ENCODE measurements at places on chromosomes 2 and 18.

DNA sequence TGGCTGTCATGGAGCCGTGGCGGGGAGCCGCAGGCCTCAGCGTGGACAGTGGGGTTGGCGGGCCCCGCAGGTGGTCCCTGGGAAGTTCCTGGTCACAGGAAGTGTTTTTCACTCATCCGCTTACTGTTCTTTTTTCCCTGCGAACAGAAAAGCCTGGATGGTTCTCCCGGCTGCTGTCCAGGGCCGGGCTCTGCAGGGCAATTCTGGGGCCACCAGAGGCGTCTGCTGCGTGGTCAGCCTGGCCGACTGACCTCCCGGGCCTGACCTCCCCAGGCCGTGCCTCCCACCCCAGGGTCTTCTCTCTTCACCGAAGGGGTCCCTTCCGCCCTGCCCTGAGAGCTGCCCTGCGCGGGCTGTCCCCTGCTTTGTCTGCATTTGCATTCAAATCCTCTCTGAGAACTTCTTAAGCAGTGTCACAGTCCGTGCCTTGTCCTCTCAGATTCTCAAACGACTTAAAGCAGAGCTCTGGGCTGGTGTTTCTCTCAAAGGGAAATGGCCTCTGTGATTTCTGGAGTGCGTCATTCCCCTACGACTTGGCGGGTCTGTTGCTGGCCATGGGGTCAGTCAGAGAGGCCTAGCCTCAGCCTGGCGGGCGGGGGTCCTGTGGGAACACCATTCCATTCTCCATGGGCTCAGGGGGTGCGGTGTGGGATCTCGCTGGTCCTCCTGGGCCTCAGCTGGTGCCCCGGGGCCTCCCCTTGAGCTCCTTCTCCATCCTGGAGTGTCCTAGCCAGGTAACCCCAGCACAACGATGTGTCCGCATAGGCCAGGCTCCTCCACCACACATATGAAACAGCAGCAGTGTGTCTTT, 38.3 kb downstream of the KLHL29 start:
- no peak for DNase-seq

DNA sequence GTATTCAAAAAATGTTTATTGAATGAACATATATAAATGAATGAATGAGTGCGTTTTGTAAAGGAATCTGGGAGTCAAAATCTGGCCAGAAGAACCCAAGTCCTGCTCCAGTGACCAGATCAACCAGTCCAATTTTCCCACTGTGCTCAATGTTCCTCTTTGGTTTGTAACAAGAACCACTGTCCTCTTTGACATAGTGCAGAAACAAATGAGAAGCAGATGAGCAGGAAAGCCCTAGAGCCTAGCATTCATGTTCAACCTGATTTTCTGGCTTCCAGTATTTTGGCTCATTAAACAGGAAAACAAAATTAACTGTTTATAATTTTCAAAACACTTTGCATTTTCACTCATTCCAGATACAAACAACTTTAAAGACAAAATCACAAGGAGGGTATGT, 23.2 kb downstream of the FAM124B start:
- DNase-seq = no peak

GRCh38 chr2:232319803-232320442, 58.6 kb upstream of the ALPP start:
- no peak for DNase-seq

- DNase-seq = no peak
Measured at GRCh38 chr2:121309801-121310200, 24.8 kb upstream of the TFCP2L1 start.

- no peak for DNase-seq
Measured at GRCh38 chr2:200540793-200541192, 14.8 kb downstream of the SGO2 start.

- DNase-seq = peak; percentile 41
Measured at GRCh38 chr2:203782262-203782976, 76.0 kb downstream of the CD28 start.

- no peak for DNase-seq
Measured at GRCh38 chr2:223647258-223647952, 45.2 kb upstream of the SCG2 start.

DNA sequence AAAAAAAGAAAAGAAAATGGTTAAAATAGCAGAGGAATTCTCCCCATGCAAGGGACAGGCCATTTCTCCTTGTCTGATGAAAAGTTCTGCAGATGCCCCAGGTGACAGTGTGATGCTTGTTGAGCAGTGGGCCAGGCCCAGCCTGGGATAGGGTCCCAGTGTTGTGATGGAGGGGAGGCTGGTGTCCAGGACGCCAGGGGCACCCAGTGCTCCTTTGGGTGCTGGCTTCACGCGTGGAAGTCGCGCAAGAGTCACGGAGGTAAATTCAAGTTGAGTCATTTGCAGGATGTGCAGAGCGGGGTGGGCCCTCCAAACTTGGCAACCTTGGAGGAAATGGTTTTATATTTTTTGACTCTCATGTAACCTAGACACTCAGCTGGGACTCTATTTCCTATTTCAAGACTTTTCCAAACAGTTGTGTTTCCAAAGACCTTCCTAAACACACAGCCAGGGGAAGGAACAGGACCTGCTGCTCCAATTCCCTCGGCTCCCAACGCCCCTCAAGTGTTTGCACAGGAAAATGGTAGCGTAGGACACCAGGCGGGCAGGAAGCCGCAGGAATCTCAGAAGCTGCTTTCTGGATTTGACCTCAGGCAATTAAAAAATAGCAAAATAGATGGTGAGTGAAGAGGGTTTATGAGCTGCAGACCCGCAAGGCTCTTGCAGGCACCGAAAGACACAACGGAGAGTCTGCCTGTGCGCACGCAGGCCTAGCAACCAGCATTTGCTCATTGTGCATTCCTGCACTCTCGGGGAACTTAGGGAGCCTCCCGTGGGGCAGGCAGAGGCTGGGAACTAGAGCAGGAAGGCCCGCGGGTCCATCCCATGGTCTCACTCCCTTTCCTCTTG, 107.1 kb upstream of the ODC1 start:
- DNase-seq = no peak

DNA sequence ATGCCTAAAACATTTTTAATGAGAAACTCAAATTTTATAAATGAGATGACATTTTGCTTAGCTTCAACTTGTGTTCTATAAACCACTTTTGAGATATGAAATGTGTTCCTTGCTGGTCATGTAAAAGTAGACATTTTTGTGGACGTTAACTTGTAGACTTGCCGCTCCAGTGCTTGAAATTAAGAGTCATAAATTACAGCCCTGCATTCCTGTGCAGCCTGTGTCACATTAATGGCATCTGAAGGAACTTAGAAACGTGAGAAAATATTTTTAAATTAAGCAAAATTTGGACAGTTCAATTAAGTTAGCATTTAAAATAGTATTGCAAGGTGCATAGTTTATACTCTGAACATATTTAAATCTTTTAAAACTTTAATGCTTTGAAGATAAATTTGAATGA, 98.3 kb upstream of the LDLRAD4 start:
- no peak for DNase-seq

DNA sequence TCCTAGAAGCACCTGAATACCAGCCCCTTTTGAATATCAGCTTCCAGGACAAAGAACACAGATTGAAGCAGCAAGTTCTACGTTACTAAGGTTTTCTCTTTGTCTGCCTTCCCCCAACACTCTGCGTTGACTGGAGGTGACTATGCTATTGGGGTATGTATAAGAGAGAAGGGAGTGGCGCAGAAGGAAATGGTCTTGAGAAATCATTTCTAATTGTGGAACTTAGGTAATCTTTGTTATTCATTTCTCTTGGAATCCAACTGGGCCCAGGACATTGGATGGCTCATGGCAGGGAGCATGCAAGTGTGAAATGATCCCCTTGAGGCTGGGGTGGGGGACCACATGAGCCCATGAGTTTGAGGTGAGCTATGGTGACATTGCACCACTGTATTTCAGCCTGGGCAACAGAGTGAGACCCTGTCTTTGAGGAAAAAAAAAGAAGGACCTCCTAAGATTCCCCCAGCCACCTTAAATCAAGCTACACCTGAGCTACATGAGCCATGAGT, 29.7 kb downstream of the XDH start:
- no peak for DNase-seq

DNA sequence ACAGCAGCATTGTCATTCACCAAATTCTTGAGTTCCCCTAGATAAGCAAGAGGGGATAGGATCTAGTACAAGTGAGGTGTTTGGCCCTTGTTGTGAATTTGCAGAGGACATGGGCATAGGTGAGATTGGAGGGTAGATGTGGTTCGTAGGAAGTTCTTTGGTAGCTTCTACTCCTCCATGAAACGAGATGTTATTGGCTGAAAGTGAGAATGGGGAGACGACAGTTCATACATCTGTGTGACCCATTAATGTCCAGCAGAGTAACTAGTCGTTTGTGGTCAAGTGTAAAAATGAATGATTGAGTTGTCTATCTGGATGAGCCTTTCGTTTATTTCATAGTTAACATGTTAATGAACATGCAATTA, 90.4 kb downstream of the UBE2E3 start:
- DNase-seq = no peak

- DNase-seq = no peak
Measured at GRCh38 chr18:79916128-79916494, 35.3 kb downstream of the SLC66A2 start.

GRCh38 chr18:49028091-49028490, 77.3 kb upstream of the SMAD7 start:
- DNase-seq = no peak

All from T-helper 22 cell (primary cell).